Neural crest cell (in vitro differentiated cells): ENCODE measurements at places on chromosomes 16 and 17.
A peak's percentile ranks its signal among the peaks of the same experiment; 100 is the strongest.

GRCh38 chr16:85304337-85304736 lies 192.1 kb upstream of the CIBAR2 start:
- DNase-seq: no peak

GRCh38 chr16:73951481-73951880 lies 345.1 kb upstream of the PSMD7 start:
- no peak for DNase-seq

- DNase-seq: no peak
These were observed 375.9 kb downstream of the CDH13 start for GRCh38 chr16:83002351-83003334.

DNA sequence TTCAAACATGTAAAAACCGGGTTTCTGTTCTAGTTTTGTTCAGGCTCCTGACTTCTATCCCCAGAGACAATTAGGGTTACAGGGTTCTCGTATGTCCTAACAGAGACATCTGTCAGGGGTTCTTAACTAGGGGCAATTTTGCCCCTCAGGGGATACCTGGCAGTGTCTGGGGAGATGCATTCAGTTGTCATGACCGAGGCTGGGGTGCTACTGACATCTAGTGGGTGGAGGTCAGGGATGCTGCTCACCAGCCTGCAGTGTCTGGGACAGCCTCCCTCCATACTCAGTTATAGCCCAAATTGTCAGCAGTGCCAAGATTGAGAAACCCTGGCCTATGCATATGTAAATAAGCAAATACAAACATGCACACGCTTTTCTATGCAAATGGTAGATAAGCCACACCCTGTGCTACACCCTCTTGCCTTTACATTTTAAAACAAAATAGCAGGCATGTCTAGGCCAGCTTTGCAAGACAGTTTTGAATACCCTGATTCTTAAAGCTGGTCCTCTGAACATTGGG lies 37.4 kb downstream of the CLEC16A start:
- no peak for DNase-seq

DNA sequence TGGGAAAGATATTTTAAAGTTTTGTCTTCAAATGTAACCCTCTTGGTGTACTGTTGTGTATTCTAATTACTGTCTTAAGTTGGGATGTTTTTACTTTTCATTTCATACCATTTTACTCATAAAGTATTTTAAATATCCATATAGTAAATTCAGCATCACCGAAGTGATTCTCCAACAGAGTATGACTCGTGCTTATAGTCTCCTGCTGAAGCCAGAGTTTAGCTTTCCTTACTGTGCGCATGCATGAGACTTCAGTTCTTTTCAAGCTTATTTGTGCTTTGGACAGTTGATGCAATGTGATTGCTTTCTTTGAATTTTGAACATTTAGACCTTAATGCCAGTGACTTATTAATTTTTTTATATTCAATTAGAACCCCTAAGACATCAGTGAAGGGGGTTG lies 7.4 kb upstream of the VPS35L start:
- no peak for DNase-seq

GRCh38 chr16:27595475-27595874 lies 45.5 kb downstream of the KATNIP start:
- DNase-seq: no peak

DNA sequence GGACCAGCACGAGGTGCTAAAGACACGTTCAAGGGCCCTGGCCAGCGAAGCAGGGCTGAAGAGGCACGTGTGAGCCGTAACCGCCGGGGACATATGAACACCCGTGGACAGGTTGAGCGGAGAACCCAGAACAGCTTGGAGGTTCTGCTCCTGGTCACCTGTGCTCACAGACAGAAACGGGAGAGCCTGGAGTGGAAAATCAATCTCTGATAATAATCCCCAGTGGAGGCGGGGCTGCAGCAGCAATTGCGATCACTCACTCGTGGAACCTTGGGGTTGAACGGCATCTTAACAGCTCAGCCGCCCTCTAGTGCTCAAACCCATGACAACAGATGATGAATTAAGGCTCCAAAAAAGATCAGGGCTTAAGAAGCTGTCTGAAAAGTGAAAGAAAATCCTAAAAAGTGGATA lies 25.6 kb downstream of the WIPI1 start:
- peak; percentile 25 for DNase-seq

DNA sequence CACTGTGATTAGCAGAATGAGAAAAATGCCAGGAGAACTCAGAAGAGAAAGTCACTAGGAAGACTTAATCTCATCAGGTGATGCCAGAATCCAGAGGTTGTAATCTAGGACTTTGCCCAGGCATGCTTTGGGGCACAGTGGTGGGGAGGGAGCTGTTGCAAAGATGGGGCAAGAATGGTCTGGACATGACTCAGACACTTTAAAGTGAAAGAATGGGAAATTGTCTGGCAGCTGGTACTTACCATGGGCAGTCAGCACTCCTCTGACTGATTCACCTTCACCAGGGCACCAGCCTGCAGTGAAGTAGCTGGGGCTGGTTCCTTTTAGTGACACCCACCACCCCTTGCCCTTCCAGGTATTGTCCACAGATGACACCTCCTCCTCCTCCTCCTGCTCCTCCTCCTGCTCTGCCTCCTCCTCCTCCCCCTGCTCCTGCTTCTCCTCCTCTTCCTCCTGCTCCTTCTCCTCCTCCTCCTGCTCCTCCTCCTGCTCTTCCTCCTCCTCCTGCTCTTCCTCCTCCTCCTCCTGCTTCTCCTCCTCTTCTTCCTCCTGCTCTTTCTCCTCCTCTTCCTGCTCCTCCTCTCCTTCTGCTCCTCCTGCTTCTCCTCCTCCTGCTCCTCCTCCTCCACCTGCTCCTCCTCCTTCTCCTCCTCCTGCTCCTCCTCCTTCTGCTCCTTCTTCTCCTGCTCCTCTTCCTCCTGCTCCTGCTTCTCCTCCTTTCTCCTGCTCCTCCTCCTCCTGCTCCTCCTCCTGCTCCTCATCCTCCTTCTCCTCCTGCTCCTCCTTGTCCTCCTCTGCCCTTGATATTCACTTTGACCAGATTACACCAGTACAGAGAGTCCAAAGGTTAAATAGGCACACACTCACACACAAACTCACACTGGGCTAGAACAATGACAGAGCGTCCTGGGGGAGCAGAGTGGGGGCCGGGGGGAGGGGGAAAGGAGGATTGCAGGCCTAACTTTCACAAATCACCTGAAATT lies at the start of gene CHD9NB:
Gene CHD9NB, minus strand, starts transcription at position 379 of the 983 bp plus-strand sequence. CDS start 8,739 bp downstream, outside the sequence.
- DNase-seq: no peak

DNA sequence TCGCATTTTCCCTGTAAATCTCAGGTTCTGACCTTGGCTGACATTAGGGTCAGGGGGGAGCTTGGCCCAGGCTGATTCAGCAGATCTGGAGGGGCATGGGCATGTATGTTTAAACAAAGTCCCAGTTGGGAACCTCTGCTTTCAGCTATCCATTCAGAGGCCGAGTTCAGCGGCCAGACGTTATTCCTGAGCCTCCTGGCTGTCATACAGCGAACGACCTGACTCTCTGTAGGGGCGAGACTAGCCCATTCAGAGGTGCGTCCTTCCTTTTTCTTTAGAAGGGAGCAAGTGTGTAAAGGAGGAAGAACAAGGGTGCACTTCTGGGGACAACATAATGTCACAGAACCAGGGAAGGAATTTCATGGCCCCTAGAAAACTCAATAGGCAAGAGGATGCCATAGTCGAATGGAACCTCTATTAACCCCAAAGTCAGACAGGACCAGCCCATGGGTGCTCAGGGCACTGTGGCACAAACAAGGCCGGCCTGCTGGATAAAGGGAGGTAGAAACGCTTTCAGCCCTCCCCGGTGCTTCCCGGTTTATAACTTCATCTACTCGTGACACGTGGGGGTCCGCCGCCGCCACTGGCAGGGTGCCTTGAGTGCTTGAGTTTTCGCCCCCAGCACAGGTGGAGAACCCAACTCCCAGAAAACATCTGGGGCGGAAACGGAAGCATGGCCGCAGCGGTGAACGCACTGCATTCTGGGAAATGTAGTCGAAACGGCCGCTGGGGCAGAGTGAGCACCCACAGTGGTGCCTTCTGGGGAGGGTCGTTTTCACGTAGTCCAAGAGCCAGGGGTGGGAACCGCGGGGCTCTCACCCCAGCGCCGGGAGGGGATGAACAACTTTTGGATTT lies 33.2 kb upstream of the PLCG2 start:
- DNase-seq: peak; percentile 58

- DNase-seq: no peak
These were observed 2.0 kb downstream of the CCDC102A start for GRCh38 chr16:57534337-57534880.

- no peak for DNase-seq
These were observed 68.6 kb upstream of the GNG13 start for GRCh38 chr16:868846-869822.

DNA sequence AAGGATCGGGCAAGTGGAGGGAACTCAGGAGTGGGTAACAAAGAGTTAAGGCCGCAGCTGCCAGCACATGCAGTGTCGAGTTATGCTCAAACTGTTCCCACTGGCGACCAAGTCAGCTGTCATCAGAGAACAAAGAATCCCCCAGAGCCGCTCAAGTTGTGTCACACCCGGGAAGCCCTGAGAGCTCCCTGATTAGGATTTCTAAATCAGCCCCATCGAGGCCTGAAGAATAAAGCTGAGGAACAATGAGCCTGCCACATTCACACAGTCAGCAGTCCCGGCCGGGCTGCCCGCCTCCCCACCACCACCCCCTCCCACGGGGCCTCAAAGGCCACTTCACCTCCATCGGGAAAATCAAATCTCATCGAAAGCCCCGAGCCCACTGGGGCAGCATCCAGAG lies 84.5 kb downstream of the SOX9 start:
- peak; percentile 24 for DNase-seq

GRCh38 chr17:64535357-64535756 lies 28.6 kb downstream of the CEP95 start:
- DNase-seq: no peak

- no peak for DNase-seq
These were observed 14.9 kb upstream of the KCNJ12 start for GRCh38 chr17:21361020-21361809.

DNA sequence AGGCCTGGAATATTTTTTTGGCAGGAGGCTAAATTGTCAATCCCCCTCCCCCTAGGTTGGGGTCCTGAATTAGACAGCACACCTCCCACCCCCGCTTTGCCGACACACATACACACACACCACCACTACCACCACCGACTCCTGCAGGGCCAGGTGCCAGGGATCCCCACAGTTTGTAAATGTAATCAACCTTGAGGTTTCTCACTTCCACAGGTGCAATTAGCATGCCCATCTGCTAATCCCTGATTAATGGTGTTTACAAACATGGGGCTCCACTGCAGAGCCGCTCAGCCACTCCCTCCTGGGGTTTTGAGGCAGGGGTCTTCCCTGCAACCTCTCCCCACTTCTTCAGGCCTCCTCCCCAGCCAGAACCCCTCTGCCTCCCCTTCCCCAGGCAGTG lies 11.8 kb downstream of the MRM1 start:
- DNase-seq: no peak

DNA sequence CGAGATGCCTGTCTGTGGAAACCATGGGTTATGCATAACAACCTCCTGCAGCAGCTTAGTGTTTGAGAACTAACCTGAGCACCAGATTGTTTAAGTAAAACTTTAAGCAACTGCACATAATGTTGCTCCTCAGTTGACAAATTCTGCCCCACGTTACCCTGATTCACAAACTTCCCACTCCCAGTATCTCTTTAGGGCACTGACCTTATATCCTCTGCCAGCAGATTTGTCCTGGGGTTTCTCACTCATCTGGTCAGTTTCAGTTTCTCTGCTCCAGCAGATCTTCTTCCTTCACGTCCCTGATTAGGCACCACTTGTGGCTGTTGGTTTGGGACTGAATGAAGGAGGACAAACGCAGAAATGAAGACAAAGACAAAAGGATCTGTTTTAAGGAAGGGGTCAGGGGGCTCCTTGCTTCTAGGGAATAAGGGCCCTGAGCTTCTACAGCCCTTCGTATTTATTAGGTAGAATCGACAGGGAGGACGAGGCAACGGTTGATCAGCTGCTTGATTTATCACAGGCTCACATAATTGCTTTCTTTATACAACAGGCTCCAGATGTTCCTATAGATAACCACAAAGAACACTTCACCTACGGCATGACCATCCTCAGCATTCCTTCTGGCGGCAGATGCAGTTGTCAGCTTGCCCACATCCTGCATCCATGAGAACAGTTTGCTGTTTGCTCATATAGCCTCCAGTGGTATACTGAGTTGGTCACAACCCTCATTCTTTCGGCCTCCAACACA lies 13.5 kb upstream of the ZNF689 start:
- no peak for DNase-seq

- no peak for DNase-seq
These were observed 18.3 kb upstream of the ATP2C2 start for GRCh38 chr16:84349862-84350684.

GRCh38 chr17:42852351-42852750 lies 1.4 kb downstream of the AOC3 start:
- DNase-seq: no peak

DNA sequence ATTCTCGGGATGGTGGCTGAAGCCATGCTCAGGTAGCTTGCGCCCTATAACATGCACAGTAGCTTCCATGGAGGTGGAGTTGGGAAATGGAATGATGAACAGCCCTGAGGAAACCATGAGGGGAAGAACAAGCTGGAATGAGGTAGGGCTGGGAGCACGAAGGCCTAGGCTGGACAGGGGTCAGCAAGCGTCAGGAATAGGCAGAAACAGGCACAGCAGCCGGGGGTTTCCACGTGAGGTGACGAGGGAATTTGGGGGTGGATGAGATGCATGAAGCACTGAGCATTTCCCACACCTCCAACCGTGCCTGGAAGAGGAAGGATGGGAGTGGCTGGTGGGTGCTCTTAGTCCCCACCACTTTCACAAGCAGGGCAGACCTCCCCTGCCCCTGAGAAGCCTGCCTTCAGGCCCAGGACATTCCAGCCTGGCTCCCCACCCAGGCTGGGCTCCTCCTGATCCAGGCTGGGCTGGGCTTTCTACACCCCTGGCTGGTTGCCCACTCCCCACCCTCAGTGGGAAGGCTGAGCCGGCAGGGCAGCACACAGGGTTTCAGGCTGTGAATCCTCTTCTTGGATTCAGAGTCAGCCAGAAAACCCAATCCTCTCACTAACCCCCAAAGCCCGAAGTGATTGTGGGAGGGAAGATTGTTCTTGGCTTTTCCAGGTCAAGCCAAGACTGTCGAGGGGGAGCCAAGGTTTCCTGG lies 21.9 kb downstream of the PLEKHG4 start:
- DNase-seq: no peak

- DNase-seq: no peak
These were observed 337.5 kb downstream of the SOX9 start for GRCh38 chr17:72458301-72458700.
